ENCODE measurements at places on chromosomes 7 and 10.
A peak's percentile ranks its signal among the peaks of the same experiment; 100 is the strongest.

DNA sequence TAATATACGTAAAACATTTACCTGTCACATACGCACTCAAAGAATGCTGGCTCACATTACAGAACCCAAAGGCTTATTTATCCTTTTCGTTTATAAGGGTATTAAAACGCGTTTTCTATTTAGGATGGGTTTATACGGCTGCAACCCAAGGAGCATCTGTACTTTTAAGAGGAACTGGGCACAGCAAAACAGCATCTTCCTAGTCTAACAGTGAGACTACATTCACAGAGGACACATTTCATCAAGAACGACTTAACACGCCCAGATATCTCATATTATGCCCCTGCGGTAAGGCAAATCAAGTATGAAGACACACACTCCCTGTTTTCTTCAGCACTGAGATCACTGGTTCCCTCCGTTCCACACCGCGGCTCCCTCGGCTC is 533 bp upstream of the DMTF1 start:
- no peak for DNase-seq

GRCh38 chr10:96276831-96277230 is 5.5 kb upstream of the BLNK start:
- no peak for DNase-seq

DNA sequence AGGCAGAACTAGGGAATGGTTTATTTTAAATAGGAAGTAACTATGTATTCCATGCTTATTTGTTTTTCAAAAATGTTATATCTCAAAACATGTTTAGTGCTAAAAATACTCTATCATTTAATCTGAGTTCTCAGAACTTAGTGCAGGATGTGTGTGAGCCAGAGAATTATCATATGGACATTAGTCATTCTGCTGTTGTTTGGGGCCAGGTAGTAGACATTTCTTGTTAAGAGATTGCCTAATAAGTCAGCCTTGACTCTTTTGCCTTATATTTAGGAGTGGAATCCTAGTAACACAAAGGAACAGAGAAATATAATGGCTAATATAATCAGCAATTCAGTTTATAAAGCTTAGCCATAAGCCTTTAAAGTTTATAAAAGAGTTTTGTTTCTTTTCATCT is 149.8 kb downstream of the CCSER2 start:
- DNase-seq = no peak

GRCh38 chr10:36779238-36779846 is 346.1 kb upstream of the ANKRD30A start:
- DNase-seq = no peak

DNA sequence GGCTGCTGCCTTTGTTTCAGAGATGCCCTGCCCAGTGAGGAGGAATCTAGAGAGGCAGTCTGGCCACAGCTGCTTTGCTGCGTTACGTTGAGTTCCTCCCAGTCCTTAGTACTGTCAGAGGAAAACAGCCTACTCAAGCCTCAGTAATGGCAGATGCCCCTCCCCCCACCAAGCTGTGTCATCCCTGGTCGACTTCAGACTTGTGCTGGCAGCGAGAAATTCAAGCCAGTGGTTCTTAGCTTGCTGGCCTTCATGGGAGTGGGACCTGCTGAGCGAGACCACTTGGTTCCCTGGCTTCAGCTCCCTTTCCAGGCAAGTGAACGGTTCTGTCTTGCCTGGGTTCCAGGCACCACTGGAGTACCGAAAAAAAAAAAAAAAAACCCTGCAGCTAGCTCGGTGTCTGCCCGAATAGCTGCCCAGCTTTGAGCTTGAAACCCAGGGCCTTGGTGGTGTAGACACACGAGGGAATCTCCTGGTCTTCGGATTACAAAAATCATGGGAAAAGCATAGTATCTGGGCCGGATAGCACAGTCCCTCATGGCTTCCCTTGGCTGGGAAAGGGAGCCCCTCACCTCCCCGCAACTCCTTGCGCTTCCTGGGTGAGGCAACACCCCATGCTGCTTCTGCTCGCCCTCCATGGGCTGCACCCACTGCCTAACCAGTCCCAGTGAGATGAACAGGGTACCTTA is 9.1 kb downstream of the SDHAF3 start:
- DNase-seq = no peak

GRCh38 chr10:23171232-23171876 is 20.8 kb upstream of the PTF1A start:
- DNase-seq = no peak

DNA sequence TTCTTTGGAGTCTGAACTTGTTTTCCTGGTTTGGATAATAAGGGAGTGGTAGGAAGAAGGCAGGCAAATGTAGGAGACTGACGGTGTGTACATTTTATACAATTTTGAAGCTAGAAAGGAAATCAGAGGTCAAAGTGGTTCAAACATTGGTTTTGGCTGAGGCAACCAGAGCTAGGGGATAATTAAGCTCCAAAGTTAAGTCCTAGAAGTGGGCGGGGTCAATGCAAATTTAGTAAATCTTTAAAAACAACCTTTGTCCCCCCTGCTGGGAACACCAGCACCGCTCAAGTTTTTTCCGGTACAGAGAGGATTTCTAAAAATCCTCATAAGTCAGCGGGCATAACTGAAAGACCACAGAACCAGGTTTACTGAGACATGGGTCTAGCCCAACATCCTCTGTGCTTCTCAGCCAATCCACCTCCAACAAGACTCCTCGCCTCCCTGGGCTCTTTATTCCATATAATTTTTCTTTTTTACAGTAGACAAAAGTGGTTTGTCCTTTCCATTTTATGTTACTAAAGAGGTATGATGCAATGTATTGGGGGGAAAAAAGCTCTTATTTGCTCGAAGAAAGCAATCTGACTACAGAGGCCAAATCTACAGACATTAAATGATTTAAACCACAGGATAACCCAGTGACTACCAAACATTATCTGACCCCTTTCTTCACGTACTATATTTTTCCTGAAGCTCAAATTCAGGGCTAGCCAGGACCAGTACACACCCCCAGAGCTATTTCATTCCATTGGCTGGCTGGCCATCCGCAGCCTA is 1.6 kb downstream of the GLUD1 start:
- no peak for DNase-seq

DNA sequence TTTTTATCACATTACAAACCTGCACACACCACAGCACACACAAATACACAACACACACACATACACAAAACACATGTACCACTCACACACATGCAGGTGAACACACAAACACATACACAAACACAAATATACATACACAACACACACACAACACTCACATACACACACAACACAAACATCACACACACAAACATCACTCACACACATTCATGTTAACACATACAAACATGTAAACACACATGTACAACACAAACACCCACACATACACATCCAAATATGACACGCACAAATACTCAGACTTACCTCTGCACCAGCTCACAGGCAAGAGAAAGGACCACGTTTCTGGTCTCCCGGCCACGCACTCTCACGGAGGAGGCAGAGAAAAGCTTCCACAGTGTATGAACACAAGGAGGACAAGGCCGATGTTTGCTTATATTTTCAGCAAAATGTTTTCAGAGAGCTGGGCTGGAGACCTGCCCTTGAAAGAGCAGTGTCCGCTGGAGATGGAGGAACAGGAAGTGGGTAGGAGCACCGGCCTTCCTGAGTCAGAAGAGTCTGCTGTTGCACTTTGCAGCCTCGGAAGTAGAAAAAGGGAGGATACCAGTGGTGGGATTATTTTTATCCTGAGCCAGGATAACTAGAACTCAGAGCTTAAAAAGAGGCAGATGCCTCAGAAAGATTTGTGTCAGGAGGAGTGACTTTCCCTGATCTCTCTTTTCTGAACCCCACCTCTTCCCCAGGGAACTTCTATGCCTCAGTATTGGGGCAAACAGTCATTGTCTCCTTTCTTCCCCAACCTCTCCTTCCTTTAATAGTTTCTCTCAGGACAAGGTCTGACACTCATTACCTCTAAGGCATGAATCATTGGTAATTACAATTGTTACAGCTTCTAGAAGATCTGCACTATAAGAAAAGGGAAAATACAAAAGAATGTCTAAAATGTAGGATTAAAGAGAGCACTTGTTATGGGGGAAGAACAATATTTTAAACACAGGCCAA is at the start of gene GIMAP6:
GIMAP6 (minus strand) TSS at position 520 of the 999 bp plus-strand sequence. CDS start 2,243 bp downstream, outside the sequence.
- DNase-seq = no peak

DNA sequence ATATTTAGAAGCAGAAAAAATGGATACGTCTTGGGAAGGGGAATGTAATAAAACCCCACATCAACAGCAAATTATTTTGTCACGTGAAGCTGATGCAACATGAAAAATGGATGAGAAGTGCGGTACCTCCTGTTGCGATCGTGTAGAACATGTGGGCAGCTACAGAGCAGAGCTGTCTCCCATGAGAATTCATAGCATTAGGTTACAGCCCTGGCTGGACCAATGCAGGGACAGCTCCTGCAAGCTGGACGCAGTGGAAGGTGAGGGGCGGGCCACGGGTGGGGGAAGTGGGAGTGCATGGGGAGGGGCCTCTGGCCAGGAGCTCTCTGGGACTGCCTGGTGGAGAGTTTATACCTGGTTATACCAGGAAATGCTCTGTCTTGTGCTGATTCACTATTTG is 120.3 kb downstream of the GATA3 start:
- DNase-seq = no peak

GRCh38 chr10:4279655-4280054 is 494.6 kb upstream of the KLF6 start:
- no peak for DNase-seq

GRCh38 chr7:149093228-149093627 is 2.7 kb upstream of the ZNF786 start:
- no peak for DNase-seq

GRCh38 chr7:44213206-44213876 is 12.6 kb downstream of the YKT6 start:
- no peak for DNase-seq

DNA sequence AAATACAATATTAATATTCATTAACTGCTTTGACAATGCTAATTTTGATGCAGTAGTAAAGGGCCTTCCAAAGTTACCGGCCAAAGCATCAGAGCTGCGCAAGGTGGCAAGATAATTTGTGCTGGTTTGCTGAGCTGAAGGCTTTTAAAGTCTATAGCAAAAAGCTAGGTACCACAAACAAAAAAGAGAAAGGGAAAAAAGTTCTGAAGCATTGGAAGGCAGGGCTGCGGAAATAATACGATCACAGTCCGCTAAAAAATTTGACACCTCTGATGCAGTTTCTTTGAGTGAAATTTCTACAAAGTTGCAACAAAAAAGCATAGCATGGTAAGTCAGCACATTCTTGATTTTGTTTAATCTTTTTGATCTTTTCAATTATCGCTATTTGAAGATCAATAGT is 175.6 kb downstream of the TCF7L2 start:
- DNase-seq = no peak

DNA sequence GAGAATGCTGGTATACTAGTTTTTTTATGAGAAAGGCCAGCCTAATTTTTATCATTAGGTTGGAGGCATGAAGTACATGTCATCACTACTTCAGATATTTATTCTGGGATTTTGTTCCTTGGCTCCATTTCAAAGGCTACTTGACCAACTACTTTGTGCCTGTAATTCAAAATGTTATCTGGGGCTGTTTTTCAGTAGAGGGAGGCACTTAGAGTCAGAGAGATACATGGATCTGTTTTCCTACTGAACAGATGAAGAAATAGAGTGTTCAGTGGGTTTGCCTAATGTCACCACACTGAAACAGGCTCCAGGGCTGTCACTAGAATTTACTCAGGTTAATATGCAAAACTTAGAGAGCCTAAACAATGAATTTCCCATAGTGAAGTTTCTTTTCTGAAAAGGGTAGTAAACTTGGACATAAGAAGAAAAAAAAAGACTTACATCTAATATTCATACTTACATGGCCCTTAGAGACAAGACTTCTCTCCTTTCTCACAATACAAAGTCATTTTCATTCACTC is 127.3 kb upstream of the ITGB1 start:
- no peak for DNase-seq

DNA sequence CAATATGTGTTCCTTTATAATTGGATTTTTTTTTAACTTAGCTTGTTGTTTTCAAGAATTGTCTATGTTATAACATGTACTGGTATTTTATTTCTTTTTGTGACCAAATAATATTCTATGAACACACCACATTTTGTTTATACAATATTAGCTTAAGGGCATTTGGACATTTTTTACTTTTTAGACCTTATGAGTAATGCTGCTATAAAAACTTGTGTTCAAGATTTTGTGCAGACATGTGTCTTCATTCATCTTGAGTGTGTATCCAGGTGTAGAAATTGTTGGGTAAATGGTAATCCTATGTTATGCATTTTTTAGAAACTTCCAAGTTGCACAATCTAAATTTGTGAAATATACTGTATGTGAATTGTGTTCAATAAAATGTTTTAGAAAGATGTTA is 936.7 kb downstream of the CCSER2 start:
- no peak for DNase-seq

DNA sequence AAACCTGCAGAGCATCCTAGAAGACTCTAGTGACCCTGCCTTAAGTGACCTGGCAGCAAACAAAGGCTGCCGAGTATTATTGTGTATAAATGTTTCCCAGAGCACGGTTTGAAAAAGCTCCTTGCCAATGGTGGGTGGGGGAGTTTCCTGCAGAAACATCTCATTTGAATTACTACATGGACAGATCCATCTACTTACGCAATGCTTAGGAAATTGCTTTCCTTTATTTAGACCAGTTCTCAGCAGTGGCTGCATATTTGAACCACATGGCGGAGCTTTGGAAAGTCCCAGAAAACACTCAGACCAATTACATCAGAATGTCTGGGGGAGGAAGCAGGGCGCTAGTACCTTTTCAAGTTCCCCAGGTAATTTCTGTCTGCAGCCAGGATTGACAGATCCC is 560.9 kb downstream of the SDK1 start:
- DNase-seq = no peak

GRCh38 chr10:79221110-79222051 is 125.9 kb upstream of the PPIF start:
- no peak for DNase-seq

GRCh38 chr7:109879287-109879828 is 1211.6 kb upstream of the LRRN3 start:
- peak; percentile 58 for DNase-seq

DNA sequence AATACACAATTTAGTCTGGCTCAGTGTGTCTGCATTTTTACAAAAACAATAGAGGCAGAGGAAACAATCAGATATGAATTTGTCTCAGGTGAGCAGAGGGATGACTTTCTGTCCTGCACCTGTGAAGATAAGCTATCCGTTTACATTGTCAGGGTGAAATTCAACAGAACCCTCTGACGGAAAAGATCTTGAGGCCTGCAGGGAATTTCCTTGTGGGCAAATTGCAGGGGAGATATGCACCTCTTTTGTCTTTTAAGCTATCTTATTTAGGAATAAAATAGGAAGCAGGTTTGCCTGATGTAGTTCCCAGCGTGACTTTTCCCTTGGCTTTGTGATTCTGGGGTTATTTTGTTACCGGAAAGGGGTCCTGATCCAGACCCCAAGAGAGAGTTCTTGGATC is 325.1 kb downstream of the GALNT17 start:
- no peak for DNase-seq

DNA sequence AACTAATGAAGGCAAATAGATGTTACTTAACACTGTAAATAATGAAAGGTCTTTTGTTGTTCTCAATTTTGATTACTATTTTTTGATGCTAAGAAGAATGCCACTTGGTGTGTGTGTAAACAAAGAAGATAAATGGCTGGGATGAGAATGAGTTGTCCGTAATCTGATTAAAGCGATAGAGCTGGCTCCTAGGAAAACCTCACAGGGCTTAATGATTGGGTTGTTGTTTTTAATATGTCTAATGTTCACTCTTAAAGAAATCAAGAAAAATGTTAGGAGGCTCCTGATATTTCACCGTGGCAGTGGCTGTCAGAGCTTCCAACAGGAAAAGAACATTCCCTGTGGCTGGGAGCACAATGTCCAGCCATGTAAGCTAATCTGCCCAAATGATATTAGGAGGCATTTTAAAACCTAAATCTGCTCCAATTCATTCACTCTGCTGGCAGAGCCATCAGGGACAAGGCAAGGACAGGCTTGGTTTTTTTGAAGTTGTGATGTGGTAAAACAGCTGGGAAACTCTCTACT is 243.9 kb downstream of the SNX10 start:
- no peak for DNase-seq

GRCh38 chr10:14481752-14482151 is 151.0 kb upstream of the FRMD4A start:
- no peak for DNase-seq
